ENCODE measurements at places on chromosomes 12 and 14.

- no peak for DNase-seq
Measured at GRCh38 chr14:73817020-73817655, 34.5 kb upstream of the PTGR2 start.

DNA sequence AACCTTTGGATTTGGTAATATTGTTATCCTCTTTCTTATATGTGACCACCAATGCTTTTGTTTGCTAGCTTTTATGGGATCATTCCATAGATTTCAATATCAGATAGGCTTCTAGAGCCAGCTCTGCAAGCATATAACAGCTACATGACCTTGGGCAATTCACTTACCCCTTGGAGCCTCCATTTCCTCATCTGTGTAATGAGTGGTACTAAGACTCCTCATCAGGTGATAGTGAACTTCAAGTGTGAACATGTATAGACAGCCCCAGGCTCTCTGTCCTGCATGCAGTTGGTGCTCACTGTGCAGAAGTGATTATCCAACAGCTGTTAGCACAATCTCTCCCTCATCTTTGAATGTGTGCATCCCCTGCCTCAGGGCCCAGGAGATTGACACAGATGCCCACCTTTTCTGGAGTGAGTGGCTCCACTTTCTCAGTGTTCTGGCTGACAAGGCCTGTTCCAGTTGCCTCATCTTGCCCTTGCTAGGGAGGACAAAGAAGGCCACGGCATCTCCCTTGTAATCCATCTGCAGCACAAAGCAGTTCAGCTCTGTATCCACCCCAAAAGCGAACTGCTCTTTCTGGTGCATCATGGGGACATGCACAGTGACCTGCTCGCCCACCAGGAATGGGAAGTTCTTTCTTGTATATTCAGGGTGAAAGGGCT, 9.2 kb downstream of the SERPINA9 start:
- no peak for DNase-seq

DNA sequence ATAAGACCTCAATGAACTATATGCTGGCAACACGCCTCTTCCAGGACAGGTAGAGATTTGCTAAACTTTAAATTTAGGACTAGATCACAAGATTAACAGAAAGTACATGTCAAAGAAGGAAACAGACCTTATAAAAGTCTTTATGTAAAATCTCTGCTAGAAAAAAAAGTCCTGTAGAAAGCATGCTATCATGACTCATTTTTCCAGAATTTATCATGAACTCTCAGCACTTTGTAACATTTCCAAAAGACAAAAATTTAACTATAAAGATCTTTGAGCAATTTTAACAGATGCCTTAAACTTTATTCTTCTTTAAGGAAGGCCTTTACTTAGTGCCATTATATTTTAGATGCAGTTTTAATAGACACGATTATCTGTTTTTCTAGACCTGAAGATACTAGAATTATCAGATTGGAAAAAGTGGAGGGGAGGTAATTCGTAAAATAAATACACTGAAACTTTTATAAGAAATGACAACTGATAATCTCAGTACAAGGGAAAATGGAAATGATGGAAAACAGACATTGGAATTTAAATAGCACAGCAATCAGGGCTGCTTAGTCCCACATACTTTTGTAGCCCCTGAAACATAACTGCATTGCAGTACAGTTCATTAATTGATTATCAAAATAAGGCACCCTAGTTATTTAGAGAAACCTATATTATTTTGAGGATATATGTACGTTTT, 92.0 kb downstream of the TTLL5 start:
- DNase-seq = peak; percentile 6

- no peak for DNase-seq
Measured at GRCh38 chr14:21694425-21694824, 20.8 kb upstream of the OR4E1 start.

- peak; percentile 99 for DNase-seq
Measured at GRCh38 chr12:116382686-116383530, 105.4 kb upstream of the MED13L start.

DNA sequence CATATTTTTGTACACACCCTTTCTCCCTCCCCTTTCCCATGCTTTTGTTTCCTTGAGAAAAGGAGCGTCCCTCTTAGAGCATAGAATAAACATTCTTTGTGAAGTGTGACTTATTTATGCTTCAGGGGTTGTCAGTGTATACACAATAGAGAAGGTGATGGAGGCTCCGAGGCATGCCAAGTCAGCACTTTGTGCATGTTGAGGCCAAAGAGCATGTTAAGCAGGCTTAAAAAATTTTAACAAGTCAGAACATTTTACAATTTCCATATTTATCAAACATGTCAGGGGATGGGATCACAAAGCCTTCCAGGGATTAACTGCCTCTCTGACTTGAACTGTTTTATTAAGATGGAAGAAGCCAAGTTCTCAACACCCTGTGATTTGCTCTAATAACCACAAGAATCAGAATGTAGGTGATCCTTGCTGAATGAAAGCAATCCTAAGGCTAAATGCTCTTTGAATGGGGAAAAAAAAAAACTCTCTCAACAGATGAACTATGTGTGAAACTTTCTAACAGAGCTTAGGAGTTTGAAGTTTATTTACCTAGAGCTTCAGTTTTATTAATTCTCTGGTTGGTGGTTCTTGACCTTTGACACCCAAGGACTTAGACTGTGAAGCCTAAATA, 223.1 kb downstream of the RAD51B start:
- DNase-seq = no peak

DNA sequence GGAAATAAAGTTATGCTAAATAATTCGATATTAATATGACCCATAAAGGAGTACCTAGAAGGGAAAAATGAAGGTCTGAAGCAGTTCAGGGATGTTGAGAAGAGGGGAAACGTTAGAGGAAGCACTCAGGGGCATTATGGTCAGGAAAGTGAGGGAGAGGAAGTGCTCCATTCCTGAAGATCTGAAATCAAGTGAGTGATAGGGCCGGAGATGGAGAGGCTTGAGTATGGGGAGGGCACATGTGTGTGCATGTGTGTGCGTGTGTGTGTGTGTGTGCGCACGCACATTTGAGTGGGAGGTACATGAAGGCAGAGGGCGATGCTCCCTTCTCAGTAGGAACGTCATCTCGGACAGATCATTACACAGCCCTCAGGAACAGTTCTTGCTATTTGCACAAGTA, 4.9 kb upstream of the DCD start:
- no peak for DNase-seq

DNA sequence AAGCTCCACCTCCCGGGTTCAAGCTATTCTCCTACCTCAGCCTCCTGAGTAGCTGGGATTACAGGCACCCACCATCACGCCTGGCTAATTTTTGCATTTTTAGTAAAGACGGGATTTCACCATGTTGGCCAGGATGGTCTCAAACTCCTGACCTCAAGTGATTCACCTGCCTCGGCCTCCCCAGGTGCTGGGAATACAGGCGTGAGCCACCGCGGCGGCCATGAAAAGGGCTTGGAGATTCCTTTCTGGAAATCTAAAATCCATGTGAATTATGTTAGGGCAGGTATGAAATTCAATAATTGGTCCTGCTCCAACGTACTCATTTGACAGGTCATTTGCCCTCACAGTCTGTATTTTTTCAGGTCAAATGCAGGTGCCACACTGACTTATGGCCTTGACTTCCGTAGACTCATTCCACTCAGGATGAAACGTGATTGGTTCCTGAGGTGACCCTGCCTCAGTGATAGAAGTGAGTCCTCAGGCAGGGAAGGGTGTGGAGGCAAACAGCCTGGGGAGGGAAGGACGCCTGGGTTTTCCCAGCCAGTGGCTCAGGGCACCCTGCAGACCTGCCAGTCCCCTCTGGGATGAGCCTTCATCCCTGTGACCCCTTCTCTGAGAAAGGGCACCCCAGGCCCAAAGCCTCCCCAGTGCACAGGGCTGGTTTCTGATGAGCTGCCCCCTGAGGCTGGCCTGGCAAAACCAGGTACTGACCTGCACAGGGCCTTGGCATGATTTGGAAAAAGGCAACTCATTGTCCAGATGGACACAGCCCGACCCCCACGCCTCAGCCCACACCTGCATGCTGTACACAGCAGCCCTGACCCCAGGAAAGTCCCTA, 48.7 kb downstream of the PSMA6 start:
- DNase-seq = no peak

DNA sequence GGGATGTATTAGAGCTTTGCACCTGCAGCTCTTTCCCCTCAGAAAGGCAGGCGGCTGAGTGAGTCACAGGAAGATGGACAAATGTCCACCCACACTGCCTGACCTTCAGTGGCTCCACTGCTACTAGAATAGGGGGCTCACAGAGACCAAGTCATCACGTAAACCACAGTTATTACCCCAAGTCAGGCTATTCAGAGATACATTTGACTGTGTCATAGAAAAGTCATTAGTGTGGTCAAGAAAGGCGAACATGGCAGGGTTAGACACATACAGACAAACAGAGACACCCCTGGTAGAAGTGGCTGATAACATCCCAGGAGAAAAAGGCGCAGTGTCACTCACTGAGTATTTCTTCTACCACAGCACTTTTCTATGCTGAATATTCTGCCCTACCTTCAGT, 36.0 kb downstream of the GCH1 start:
- DNase-seq = no peak

- no peak for DNase-seq
Measured at GRCh38 chr12:623172-623864, 39.9 kb downstream of the NINJ2 start.

DNA sequence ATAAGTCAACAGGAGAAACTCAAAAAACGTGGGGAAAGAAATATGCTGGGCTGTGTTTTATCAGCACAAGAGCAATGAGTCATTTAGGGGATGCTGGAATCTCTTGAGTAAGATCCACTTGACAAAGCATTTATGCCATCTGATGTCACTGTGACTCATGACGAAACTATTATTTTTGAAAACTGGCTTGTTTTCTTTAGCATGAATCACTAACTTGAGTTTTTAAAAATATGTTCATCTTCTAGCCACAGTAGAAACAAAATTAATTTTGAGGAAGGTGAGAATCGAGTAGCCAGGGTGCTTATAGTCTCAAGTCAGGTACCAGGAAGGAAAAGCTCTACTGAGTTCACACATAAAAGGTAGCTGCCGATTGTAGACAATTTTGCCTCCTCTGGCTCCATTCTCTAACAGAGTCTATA, 456.2 kb upstream of the MGAT4C start:
- DNase-seq = peak; percentile 96

- DNase-seq = no peak
Measured at GRCh38 chr12:26872625-26873024, 39.6 kb upstream of the ITPR2 start.

- no peak for DNase-seq
Measured at GRCh38 chr12:19792028-19792427, 352.7 kb downstream of the AEBP2 start.

DNA sequence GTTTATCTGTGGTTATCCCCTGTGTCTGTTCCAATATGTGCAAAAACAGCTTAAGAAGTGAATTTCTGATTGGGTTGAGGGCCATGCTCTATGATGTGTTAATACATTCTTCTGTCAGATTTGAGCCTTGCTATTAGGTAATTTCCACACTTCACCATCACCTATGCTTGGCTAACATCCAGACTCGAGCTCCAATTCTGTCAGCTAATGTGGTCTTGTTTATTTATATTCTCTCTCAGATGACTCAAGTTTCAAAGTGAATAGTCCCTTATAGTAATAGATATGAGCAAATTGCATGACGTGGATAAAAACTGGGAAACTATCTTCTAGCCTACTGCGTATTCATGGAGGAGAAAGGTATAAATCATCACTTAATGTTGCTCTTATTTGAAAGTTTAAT, 451.3 kb downstream of the SNAPC1 start:
- no peak for DNase-seq

DNA sequence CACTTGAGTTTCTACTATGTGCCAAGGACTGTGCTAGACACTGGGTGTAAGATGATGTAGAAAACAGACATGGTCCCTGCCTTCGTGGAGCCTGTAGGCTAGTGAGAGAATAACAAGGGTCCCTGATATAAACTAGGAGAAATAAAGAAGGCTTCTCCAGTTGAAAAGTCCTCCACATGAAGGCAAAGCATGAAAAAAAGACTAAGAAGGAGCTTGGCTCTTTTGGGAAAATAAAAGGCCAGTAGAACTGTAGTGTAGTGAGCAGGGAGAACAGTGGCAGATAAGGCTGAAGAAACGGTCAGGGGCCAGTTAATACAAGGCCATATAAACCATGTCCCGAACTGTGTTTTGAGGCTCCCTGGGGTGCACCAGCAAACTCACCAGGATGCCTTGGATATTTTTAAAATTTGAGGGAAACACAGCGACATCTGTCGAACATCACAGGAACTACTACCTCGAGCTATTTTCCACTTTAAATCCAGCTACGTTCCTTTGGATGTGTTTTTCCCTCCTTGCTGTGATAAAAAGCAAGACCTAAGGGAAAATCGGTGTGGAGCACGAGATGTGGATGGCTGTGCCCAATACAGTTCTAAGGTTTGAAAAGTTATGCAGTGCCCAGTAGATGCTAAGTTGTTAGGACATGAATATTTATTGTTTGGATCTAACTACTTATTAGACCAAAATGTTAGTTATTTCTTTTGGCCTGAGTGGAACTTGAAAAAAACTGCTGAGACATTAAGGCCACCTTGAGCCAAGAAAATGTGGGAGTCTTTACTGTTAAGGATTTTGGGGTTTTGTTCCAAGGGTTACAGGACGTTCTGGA, 8.5 kb upstream of the CFL2 start:
- peak; percentile 47 for DNase-seq

- no peak for DNase-seq
Measured at GRCh38 chr12:61713121-61713520, 547.1 kb upstream of the USP15 start.

GRCh38 chr12:65845751-65846537, 21.7 kb downstream of the HMGA2 start:
- DNase-seq = no peak

DNA sequence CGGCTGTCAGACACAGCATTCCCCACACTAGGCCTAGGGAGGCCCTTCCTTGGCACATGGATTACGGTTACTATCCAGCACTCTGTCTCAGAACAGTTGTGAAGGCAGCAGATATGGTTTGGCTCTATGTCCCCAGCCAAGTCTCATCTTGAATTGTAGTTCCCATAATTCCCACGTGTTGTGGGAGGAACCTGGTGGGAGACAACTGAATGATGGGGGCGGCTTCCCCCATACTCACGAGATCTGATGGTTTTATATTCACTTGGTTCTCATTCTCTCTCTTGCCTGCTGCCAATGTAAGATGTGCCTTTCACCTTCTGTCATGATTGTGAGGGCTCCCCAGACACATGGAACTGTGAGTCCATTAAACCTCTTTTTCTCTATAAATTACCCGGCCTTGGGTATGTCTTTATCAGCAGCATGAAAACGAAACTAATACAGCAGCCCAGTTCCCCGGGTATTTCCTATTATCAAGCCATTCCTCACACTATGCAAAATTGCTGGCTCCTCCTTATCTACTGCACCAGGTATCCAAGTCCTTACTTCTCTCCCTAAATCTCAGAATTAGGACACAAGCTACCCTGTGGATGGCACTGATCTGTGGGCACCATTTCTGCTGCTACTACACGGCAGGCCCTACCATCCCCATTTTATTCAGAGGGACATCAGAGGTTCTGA, 33.3 kb downstream of the NT5DC3 start:
- no peak for DNase-seq

- DNase-seq = no peak
Measured at GRCh38 chr12:117328556-117329100, 32.8 kb downstream of the NOS1 start.

DNA sequence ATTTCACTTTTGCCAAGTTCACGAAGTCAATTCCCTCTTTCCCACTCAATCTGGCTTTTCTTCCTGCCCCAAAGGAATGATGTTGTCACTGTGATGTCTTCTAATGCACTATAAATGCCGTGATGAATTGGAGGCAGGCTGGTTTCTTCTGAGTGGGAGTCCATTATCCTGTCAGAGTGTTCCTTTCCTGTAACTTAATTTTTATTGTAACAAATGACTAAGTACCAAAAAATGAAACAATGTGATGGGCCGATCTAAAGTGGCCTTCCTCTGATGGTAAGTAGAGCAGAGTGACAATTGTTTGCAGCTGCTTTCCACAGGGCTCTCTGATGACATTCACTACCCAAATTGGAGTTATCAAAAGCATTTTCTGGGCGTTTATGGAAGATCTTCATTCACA, 22.2 kb downstream of the TMEM30B start:
- DNase-seq = peak; percentile 60

All from fibroblast of gingiva (primary cell).